ENCODE measurements at places on chromosomes 3 and 15.

- no peak for DNase-seq
Observed at GRCh38 chr3:65334045-65334665, 646.4 kb upstream of the ADAMTS9 start.

DNA sequence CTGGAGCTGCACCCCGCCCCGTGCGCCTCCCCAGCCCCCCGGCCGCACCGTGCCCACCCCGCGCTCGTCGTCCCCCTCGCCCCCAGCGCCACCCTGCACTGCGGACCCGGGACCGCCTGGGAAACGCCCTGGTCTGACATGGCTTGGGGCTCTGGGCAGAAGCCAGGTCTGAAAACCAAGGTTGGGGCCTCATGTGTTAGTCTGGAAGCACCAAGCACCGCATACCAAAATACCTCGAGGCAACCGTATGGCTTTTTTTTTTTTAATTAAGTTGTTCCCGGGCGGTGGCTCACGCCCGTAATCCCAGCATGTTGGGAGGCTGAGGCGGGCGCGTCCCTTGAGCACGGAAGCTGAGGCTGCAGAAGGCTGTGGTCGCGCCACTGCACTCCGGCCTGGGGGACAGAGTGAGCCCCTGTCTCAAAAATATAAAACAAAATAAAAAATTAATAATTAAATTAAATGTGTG is 91.5 kb upstream of the CHD2 start:
- DNase-seq = peak; percentile 68

DNA sequence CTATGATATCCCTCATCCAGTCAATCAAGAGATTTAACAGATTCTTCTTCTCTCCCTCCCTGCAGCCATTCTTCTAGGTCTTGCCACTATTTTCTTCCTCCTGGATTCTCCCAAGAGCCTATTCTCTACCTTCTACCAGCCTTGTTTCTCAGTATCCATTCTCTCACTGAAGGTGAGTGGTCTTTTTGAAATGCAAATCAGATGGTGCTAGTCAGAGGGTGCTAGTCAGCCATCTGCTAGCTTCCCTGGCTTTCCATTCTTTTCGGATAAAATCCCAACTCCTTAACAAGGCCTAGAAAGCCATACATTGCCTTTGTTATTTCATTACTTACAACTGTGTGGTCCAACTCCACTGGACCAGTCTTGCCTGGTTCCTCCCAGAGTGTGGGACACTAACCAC is 734.3 kb upstream of the CFAP20DC start:
- no peak for DNase-seq

- no peak for DNase-seq
Observed at GRCh38 chr15:57782731-57783130, 76.2 kb downstream of the POLR2M start.

- DNase-seq = no peak
Observed at GRCh38 chr3:105152987-105153386, 213.7 kb upstream of the ALCAM start.

DNA sequence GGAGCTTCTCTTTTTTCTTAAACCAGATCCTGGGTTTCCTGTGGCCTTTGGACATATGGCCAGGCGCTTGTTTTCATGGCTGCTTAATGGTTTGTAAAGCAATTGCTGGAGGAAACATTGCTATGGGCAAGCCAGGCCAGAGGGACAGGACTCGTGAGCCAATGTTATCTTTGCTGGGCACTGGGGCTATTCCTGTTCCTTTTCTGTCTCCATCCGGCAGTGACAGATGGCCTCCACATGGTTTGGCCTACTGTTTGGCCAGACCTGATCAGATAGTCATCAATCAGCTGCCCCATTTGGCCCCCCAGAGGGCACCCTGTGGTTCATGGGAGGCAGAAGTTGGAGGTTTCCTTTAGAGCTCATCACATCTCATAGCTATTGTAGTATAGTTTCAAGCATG is 326.1 kb upstream of the ROPN1 start:
- DNase-seq = no peak
